Effector CD4-positive, alpha-beta T cell (primary cell): ENCODE measurements at places on chromosomes 13 and 19.

- peak; percentile 20 for DNase-seq
Measured at GRCh38 chr19:2042485-2043250, 8.4 kb downstream of the MKNK2 start.

- no peak for DNase-seq
Measured at GRCh38 chr13:98103531-98103930, 39.4 kb upstream of the FARP1 start.

DNA sequence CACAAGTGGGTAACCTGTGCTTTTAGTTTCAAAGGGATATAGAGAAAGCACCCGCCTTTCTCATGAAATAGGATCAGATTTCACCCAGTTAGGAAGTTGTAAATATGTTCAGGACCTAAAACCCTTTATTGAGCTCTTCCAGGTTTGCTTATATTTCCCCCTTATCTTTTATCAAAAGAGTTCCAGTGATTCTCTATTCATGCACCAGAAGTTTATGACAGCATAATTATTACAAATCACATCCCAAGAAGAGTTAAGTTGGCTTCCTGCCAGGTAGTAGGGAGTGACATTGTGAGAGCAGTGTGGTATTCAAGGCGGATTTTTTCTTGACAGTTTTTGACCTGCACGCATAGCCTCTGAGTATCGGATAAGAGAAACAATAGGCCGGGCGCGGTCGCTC lies 190.3 kb downstream of the STK24 start:
- no peak for DNase-seq

DNA sequence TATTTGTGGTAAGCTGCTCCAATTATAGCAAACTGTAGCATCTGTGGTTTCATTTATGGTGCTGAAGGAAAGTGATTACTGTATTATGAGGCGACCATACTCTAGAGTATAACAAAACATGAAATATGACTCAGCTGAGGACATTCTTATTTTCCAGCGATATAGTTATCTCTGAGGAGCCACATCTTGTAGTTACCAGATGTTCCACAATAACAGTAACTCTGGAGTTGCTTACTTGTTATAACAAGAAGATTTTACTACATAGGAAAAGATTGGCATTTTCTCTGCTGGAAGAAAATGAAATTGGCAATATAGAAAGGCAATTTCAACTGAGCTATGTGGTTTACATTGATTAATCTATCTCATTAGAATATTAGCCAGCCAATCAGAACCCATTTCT lies 1634.2 kb downstream of the PCDH9 start:
- DNase-seq: no peak

DNA sequence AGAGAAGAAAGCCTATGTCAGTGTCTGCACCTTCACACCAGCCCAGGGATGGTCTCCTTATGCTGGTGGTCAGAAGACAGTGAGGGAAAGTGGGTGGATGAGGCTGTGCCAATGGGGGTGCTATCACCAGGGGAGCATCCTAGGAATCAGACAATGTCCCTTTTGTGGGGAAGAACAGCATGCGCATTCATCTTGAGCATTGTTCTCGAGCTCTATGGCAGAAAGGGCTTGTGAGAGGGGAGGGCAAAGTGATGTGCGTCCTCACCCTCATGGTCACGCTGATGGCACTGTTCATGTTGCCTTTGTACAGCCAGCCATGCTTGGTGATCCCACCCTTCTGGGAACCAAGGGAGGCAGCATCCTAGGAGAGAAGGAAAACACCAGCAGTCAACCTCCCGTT lies 56.1 kb downstream of the DOCK9 start:
- no peak for DNase-seq

- no peak for DNase-seq
Measured at GRCh38 chr13:28333204-28333881, 161.6 kb downstream of the FLT1 start.

DNA sequence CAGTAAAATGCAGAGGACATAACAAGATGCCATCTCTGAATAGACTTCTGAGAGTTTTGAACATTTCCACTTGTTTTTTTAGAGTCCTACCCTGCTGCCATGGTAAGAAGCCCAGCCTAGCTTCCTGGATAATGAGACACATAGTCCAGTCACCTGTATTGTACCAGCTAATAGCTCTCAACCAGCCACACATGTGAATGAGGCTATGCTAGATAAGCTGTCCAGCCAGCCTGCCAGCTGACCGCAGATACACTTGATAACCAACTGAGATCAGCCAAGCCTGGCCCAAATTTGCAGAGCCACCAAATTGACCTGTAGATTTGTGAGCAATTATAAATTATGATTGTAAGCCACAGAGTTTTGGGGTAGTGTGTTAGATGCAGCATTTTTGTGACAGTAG lies 10.7 kb downstream of the RFXAP start:
- no peak for DNase-seq

DNA sequence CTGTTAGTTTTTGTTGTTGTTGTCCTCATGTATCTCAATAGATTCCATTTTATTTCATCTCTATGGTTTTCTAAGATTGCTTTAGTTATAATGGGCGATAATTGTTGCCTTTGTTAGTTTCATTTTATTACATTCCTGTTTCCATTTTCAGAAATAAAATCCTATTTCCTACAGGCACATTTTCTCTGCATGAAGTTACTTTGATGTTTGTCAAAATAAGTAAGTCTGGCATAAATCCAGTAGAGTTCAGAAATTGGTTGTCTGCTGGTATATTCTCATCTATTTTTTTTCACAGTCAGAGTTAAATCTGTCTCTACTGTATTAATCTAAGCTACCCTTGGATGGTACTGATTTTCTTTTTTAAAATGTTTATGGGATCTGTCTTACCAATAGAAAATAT lies 204.1 kb downstream of the MYO16 start:
- DNase-seq: no peak

GRCh38 chr13:96672016-96672415 lies 322.3 kb downstream of the OXGR1 start:
- no peak for DNase-seq

GRCh38 chr13:24053519-24054251 lies 106.8 kb upstream of the SPATA13 start:
- DNase-seq: peak; percentile 29
